Stromal cell of bone marrow (primary cell): ENCODE measurements at places on chromosomes 2 and 18.

DNA sequence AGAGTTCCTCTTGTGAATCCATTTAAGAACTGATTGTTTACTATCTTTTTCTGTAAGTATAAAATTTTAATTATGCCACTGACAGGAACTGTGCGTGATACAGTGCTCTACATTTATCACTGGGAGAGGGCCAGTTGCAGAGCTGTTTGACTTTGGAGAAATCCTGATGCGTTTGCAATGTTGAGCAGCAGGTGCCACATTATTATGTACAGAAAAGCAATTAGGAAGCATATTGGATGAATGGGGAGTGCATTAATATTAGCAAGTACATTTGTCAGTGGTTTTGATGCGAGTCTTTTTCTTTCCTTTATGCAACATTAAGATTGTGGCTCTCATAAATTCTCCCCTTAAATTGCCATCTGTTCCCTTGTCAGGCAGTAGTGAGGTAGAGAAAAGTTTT, 302.3 kb upstream of the FANCL start:
- DNase-seq, result no peak

DNA sequence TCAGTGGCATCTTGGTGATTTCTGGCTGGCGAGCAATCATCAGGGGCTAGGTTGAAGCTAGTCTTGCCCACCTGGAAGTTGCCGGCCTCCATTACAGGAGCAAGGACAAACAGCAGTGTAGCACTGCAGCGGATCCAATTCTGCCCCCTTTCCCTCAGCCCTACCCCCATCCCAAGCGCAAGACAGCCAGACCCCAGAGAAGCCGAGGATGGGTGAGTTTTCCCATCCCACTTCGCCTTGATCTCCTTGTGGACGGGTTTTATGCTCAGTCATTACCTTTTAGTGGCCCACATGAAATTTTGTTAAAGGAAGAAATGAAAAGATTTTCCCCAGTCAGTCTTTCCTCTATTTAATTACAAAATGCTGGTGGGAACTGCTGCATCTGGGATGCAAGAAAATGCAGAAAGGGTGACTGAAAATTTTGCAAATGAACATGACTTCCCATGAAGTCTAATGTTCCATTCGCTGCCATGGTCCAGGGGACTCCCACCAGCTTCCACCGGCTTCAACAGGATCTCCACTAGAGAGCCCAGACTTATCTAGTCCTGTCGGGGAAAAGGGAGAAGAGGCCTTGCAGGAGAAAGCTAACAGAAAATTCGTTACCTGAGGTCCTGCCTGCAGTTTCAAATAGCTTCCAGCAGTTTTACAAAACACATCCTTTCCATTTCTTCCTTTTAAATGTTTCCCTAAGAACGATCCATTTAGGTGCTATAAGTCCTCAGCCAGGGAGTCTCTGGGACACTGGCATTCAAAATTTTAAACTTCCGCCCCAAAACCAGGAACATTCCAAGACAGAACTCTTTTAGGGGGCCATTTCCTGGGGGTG, 1.9 kb upstream of the HOXD9 start:
- no peak for DNase-seq

GRCh38 chr18:44887227-44887631, 206.5 kb downstream of the SETBP1 start:
- DNase-seq, result peak; percentile 60

- DNase-seq, result no peak
Observed at GRCh38 chr18:70671889-70672565, 383.2 kb downstream of the SOCS6 start.

DNA sequence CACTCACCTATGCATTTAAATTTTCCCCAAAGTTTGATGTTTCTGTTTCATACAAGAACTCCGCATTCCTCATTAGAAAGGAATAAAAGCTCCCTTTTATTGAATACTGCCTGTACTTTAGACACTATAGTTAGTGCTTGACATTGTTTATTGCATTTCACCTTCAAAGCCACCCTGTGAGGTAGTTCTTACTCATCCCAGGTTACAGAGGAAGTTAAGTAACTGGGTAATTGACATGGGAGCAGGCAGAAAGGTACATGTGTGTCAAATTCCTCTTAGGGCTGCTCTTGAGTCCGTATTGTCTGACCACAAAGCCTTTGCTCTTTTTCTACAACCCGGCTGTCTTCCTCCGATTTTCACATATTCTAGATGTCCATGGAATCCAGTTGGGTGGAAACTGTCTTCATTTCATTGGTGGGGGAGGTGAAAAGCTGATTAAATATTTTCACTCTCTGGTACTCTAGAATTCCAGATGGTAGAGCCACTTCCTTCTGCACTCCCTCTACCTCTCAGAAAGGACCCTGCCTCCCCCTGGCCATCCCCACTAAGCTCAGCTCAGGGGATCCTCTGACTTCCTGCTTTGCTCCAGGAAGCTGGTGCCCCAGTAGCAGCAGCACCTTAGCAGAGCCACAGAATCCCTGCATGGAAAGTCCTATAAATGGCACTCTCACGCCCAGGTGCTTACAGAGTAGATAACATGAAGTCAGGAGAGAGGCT, 319.2 kb downstream of the LRATD1 start:
- DNase-seq, result no peak

- peak; percentile 63 for DNase-seq
Observed at GRCh38 chr2:207881902-207882301, 112.2 kb upstream of the FZD5 start.

GRCh38 chr2:127226520-127227263, 6.6 kb upstream of the CYP27C1 start:
- DNase-seq, result peak; percentile 93

DNA sequence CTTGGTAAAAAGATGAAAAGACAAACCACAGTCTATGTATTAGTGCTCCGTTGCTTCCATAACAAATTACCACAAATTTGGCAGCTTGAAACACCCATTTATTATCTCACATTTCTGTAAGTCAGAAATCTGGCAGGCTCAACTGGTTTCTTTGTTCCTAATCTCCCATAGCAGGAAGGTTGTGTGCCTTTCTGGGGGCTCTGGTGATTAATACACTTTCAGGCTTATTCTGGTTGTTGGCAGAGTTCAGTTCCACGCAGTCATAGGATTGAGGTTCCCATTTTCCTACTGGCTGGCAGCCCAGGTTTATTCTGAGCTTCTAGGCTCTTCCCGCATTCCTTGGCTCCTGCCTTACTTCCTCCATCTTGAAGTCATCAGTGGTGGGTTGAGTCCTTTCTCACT, 189.3 kb downstream of the ANAPC1 start:
- peak; percentile 99 for DNase-seq

GRCh38 chr2:239290618-239291474, 110.0 kb downstream of the HDAC4 start:
- peak; percentile 50 for DNase-seq

DNA sequence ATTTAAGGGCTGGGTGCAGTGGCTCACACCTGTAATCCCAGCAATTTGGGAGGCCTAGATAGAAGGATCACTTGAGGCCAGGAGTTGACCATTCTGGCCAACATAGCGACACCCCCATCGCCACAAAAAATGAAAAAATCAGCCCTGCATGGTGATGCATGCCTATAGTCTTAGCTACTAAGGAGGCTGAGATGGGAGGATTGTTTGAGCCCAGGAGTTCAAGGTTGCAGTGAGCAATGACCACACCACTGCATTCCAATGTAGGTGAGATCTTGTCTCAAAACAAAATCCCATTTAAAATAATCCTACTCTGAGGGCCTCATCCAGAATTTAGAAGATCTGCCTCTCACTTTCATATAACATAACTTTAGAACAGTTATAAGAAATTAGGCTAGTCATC, 2.7 kb upstream of the SERTAD2 start:
- DNase-seq, result no peak

DNA sequence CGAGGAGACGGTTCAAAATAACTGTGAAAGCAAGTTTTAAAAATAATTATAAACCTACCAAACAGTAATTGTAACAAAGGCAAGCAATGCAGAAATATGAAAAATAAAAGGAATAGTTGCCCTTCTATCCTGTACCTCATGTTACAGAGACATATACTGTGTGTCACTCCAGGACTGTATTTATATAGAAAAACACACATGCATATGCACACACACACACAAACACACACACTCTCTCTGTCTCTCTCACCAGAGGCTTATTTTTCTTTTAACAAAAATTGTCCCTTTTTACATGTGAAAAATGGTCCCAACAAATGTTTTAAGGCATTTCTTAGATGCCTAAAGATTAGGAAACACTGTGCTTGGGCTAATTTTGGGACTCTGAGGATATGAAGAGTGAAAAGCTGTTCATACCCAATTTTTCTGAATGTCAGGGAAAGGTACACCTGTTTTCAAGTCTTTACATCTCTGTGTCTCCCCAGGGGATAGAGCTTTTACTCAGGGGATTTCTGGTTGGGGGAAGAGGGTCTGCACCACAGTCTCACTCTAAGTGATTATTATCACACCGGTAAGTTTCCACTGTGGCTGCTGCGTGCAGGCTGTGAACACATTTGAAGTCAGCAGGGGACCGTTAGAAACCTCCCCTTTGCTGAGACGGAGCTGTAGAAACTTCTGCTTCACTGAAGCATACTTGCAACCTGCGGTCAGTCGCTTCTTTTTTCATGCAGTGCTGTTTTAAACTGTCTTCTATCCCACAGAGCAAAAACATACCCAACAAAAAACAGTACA, 51.4 kb upstream of the SPAG16 start:
- DNase-seq, result no peak

- DNase-seq, result no peak
Observed at GRCh38 chr2:117557626-117558025, 256.9 kb upstream of the DDX18 start.

GRCh38 chr2:69798290-69798908, 31.1 kb upstream of the GMCL1 start:
- no peak for DNase-seq

- DNase-seq, result peak; percentile 48
Observed at GRCh38 chr2:109238580-109238979, 109.6 kb downstream of the SH3RF3 start.

GRCh38 chr18:80119111-80119510, 10.0 kb downstream of the ADNP2 start:
- no peak for DNase-seq

DNA sequence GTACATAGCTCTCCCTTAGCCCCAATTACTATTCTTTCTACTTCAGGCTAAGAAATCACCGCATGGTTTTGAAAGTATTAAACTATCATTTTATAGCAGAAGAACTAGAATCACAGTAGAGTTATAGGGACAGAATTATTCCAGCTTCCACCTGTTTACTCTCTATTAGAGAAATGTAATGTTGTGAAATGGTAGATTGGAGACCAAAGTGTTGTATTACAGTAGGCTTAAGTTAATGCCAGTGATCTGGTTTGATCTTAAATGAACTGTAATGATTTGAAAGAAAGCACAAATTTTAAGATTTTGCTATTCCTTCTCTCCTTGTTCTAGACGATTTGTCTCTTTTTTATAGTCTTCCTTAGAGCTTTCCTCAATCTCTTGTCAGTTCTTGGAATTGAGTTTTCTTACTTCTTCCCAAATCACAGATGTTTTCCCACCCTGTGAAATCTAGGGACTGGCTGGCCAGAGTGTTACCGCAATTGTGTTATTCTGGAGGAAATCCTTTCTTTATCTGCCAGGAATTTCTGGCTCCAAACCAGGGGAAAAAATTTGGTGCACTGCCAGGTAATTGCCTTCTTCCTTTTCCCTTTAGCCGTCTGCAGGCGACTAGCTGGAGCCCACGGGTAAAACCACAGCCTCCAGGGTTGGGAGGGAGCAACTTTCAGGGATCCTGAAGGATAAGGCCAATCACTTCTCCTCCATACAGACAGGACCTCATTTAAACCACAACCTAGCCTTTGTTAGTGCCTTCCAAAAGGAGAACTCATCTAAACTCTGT, 51.7 kb downstream of the NOP58 start:
- peak; percentile 63 for DNase-seq

DNA sequence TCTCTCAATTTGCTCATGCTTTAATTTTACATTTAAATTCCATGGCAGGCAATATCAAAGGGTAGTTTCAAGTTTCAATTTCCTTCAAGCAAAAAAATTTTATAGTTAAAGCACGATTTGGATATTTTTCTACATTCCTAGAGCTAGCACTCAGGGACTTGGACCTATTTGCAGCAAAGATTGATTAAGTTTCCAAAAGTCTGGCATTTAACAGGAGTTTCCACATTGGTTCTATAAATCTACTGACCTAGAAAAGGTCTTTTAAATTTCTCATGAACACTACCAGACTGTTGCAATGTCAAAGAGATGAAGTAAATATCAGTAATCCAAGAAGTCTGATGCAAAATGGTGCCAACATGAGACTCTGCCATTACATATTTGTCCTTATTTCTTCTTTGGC, 253.7 kb upstream of the LINC00305 start:
- DNase-seq, result no peak

DNA sequence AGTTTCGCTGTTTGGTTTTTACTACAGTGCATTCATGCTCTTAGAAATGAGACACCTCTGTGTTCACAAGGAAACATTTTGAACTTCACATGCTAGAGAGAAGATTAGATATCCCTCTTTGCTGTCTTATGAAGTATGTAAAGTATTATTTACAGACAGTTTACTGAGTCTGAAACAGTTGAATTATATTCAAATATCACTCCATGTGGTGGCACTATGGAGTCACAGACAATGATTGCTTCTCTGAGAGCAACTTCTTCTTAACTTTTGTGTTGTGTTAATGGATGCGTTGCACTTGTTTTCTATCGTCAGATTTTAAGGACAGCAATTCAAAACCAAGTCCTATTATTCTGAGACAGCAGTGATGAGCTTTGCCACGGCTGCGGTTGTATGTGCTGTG, 823.6 kb downstream of the GALR1 start:
- no peak for DNase-seq

- DNase-seq, result no peak
Observed at GRCh38 chr2:119069781-119070180, 88.8 kb downstream of the C1QL2 start.

GRCh38 chr2:241769819-241770184, 6.8 kb upstream of the GAL3ST2 start:
- DNase-seq, result no peak

- peak; percentile 81 for DNase-seq
Observed at GRCh38 chr18:49476664-49477411, 10.2 kb downstream of the C18orf32 start.

GRCh38 chr18:57523171-57523956, 63.1 kb downstream of the FECH start:
- no peak for DNase-seq

GRCh38 chr2:112887964-112888749, 22.8 kb upstream of the IL37 start:
- no peak for DNase-seq

DNA sequence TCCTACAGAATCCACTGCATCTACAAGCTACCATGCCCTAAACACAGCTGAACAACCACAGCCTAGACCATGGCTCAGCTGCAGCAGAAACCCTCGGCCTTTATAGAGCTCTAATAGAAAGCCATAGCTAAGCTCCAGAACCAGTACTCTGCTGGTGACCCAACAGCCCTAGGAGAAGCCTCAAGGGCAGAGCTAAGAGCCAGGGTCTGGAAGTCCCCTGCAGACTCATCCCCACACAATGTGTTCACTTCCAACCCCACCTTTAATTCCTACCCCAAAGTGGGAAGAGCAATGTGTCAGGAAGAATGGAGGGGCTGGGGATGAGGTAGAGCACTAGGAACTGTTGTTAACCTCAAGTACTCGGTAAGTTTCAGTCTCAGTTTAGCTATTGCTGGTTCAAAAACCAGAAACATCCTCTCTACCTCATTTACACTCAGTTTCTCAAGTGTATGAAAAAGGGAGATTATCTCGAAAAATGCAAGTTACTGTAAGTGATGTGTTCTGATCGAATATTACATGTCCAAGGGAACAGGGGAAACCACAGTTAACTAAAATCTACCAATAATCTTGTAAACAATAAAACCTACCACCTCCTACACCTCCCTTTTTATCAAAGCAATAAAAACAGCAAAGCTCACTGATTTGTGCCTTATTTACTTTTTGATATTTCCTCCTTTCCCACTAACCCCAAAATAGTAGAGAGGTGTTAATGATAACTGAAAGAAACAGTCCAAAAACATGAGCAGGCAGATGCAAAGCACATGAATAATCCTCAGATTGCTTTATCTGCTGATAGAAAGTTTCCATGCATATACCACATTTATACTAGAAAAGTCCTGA, 36.2 kb downstream of the THADA start:
- DNase-seq, result no peak
